ENCODE measurements at places on chromosomes 6 and 20.

- DNase-seq, result no peak
Observed at GRCh38 chr6:20610636-20611370, 76.5 kb downstream of the CDKAL1 start.

DNA sequence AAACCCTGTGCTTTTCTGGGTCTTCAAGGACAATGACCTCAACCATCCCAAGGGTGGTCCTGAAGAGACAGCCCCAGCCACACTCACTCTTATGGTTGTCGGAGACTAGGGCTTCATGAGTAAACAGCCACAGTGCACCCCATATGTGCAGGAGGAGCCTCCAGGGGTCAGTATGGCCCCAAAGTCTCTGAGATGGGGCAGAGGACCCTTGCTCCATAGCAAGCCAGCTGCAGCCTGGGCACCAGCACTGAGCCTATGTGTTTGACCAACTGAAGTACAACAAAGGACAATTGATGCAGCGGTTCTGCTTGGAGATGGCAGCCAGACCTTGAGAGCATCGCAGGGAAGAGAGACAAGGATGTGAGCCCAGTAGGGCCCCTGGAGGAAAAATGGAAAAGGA, 112.2 kb downstream of the LRFN2 start:
- no peak for DNase-seq

GRCh38 chr20:16664020-16664419, 65.8 kb upstream of the SNRPB2 start:
- DNase-seq, result no peak

- no peak for DNase-seq
Observed at GRCh38 chr6:135195522-135195921, 14.4 kb downstream of the MYB start.

DNA sequence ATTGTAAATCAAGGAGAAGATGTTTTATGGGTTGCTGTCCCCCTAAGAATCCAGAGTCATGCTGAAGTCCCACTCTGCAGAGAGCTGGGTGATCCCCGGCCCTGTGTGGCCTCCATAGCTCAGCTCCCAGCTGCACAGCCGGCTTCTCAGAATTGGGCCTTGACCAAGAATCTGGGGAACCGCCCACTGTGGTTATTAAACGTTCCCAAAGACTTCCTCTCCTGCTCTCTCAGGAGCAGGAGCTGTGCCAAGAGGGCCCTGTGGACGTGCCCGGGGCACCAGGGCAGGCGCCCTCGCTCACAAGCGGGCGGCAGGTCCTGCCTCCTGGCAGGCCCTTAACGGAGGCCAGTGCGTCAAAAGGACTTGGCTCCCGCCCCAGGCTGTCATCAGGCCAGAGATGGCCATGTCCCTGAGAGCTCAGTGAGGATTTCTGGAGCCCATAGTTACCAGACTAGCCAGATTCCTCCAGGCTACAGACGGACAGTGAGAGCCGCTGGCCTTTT, 30.4 kb downstream of the ZC3H12D start:
- peak; percentile 97 for DNase-seq

GRCh38 chr20:36573798-36574365, 485 bp downstream of the TGIF2 start:
- DNase-seq, result no peak

GRCh38 chr6:105859457-105859856, 226.7 kb upstream of the PRDM1 start:
- DNase-seq, result no peak

DNA sequence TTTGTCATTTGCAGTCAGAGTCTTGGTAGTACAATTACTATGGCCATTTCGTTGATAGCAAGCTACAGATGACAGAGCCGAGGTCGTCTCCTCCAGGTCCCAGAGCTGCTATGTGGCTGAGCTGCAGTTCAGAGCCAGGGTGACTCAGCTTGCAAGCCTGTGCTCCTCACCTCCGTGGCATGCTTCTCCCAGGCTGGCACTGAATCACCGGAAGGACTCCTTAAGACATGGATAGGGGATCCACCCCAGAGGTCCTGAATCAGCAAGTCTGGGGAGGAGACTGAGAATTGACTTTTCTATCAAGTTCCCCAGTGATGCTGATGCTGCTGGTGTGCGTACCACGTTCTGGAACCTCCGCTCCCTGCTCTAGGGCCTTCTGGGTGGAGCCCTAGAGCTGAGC, 291.2 kb downstream of the CDH26 start:
- DNase-seq, result no peak

- DNase-seq, result no peak
Observed at GRCh38 chr20:25076201-25076600, 5.7 kb downstream of the VSX1 start.
